NCI-H446 treated with DMSO at 0.1 percent for 48 hours (cell line): ENCODE measurements at places on chromosomes 12 and 14.

DNA sequence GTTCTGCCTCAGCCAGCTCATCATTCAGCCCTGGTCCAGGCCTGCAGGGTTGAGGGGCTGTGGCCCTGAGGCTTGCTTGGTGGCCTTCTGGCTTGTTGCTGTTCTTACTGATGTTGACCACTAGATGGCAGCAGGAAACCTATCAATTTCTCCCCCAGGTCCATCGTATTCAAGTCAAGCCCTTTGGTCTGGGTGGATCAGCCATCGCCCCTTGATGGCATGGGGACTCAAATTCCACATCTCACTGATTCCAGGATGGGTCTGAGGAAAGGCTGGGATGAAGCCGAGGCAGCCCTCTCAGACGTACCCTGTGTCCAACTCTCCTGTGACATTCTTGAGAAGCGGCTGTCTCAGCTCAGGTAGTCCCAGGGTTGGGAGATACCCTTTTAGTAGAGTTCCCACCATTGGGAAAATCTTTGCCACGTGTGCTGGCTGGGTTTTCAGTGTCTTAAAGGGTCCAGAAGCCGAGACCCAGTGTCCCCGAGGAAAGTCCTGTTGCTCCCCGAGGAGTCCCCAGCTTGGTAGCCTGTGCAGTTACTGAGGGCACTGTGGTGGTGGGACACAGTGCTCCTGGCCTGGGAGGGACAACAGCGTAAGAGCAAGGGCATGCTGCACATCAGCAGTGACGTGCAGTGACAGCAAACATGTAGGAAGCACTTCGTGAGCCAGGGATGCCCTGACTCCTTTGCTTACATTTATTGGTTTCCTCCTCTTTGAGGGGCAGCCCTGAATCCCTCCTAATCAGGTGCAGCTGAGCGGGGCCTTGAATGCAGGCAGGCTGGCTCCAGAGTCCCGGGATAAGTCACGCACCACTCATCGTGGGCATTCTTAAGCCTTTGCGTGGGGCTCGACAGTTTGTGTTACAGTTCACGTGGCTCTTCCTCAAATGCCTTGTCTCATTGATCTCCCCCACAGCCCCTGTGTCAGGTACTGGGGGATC is 58.6 kb downstream of the TSPAN9 start:
- DNase-seq = peak; percentile 52

GRCh38 chr12:107487011-107487680 is 198.5 kb upstream of the PWP1 start:
- DNase-seq = no peak

DNA sequence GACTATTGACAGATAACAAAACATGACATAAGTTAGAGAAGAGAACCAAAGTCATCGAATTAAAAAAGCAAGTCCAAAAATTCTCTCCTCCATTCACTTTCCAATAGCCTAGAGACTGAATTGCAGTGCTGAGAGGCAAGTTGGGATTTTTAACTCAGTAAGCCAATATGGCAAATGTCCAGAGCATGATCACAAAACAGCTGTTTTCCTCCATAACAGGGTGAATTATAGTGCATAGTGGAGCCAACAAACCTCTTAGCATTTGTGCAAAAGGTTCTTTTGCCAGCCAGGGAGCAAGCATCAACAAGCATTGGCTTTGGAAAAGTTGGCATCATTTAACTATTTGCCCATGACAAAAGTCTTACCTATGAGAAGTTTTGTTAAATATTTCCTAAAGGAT is 458.8 kb upstream of the NOVA1 start:
- DNase-seq = peak; percentile 97

DNA sequence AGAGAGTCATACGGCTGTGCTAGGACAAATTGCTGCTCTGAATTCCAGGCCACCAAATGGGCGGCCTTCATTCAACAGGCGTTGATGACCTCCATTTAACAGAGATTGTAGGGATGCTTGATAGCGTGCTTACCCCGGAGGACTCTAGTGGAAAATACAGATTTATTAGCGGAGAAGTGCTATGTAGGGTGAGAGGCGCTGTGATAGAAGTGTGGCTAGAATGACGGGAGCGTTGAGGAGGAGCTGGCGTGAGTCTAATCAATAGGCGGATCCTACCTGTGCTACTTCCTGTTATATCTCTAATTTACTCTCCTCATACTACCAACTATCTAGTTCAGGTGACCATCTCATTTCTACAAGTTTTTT is 668 bp downstream of the MRPS35 start:
- no peak for DNase-seq

- DNase-seq = peak; percentile 34
Measured at GRCh38 chr12:104108755-104109445, 29.1 kb downstream of the NFYB start.

DNA sequence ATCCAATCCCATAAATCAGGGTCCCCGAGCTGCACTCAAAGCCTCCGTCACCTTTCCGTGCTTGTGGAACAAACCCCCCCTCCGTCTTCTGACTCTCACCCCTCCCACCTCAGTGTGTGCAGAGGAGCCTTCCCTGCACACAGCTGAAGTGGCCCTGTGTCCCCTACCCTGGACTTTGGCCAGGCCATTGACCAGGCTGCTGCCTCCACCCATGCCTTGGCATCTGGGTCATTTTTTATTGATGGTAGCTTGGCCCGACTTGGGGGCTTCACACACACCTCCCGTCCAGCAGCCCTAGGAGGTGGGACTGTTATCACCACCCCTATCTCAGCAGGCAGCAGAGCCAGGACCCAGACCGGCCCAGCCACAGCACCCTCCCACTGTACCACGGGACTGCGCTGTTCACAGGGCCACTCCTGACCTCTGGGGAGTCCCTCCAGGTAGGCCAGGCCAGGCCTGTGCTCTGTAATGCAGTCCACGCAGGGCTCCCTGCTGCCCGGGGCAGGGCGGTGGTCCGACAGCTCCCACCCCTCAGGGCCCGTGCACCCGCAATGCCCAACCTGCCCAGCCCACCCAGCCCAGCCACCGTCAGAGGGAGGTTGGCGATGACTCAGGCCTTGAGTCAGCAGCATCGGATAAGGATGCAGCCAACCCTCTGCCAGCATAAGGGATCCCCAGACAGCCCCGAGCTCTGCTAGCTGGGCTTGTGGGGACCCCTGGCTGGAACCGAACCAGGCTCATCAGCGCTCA is 9.2 kb upstream of the INF2 start:
- DNase-seq = no peak

GRCh38 chr14:60184146-60184904 is 19.1 kb upstream of the DHRS7 start:
- peak; percentile 40 for DNase-seq

DNA sequence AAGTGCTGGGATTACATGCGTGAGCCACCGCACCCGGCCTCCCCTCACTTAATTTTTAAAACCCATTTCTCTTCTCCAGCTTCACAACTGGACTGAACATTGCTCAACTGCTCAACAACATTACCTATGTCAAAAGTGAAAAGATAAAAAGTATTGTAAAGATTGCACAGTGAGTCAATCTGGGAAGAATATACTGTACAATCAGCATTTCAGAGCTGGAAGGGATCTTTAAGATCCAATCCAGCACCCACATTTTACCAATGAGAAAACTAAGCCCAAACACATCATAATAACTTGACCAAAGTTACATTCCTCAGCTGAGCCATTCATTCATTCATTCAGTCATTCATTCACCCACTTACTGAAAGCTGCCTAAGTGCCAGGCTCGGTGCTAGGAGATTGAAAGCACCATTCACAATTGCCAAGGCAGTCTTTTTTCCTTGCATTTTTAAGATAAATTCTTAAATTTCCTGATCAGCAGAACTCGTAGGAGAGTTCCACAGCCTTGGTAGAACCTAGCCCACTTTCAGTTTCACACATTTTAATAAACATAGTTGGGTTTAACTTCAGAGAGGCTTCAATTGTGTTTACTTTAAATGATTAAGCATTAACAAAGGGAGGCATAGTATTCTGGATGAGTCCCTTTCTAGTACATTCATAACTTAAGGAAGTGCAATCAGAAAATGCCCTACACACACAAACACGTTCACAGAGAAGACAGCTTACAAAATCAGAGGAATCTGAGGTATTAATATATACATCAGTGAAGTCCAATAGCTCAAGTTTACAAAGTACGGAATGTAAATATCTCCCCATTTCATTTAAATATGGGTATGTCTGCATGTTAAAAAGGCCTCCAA is 3.0 kb downstream of the GALNT4 start:
- no peak for DNase-seq

- DNase-seq = no peak
Measured at GRCh38 chr12:93408813-93409212, 31.1 kb downstream of the NUDT4 start.

- DNase-seq = no peak
Measured at GRCh38 chr14:98937712-98938505, 334.1 kb downstream of the BCL11B start.

- DNase-seq = no peak
Measured at GRCh38 chr12:22100958-22101748, 55.1 kb downstream of the CMAS start.

DNA sequence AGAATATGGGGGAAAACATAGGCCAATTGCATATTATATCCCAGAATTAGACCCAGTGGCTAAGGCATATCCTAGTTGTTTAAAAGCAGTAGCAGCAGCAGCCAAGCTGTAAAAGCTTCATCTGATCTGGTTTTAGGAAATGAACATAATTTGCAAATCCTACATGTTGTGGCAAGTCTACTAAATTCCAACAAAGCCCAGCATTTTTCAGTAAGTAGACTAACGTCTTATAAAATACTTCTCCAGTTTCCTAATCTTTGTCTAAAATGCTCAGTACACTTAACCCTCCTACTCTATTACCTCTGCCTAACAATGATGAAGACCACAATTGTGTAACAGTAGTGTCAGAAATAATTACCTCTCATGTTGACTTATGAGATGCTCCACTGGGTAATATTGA is 70.9 kb upstream of the RERGL start:
- DNase-seq = no peak

GRCh38 chr12:106049546-106049945 is 89.2 kb downstream of the NUAK1 start:
- peak; percentile 16 for DNase-seq

DNA sequence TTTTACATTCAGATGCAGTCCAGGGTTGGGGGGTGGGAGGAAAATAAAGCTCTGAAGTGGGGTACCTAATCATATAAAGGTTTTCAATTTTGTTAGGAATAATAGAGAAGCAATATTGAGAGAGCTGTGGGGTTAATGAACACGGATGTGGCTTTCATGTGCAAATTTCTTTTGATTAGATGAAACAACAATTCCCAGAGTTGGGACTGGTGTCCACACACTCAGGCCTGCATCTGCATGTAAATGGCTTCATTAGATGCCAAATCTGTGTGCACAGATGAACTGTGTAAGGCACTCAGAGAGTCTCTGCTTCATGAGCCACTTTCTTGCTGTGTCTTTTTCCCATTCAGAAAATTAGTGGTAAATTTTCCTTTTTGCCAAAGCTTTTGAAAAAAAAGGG is 377.1 kb upstream of the NOVA1 start:
- no peak for DNase-seq

- DNase-seq = no peak
Measured at GRCh38 chr12:9742661-9743060, 9.8 kb upstream of the CLECL1 start.

- no peak for DNase-seq
Measured at GRCh38 chr14:36518586-36519430, 1.2 kb downstream of the NKX2-1 start.

GRCh38 chr12:121159467-121160307 is 27.0 kb downstream of the P2RX7 start:
- no peak for DNase-seq

- DNase-seq = no peak
Measured at GRCh38 chr12:49255857-49256637, 8.8 kb upstream of the TUBA1C start.

DNA sequence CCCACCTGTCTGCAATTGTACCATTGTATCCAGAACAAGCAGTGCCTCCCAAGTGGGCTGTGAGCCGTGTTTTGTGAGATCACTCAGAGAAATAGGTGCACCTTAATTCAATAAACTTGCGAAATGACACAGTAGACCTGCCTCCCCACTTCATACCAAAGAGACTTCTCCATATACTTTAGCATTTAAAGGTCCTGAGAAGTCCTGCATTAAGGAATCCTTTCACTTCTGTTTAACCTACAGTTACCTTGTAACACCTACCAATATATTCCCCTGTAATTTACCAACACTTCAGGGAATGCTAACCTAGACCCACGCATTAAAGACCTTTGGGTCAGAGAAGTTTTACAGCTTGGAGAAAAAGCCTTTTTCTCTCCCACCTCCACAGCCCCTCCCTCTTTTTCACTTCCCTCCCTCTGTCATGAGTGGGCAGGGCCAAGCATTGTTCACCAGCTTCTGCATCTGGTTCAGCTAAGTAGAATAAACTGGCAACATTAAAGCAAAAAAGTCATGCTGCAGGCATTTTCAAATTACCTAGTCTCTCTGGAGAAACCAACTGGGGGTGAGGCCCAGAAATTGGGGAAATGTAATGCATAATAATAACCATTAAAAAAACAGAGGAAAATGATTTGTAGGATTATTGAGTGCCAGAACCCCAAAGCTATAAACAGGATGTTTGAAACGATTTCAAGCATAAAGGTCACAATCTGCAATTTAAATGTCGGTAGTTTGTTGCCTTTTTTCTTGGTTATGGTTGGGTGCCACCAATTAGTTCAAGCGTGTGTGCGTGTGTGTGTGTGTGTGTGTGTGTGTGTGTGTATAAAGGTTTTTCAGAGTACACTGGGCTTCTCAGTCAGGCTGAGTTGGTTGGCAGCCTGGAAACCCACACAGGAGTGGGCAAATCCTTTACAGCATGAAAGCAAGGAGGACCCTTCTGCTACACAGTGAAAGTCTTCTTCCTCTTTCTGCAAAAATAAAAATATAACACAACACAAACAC is 13.7 kb upstream of the WSCD2 start:
- DNase-seq = no peak

DNA sequence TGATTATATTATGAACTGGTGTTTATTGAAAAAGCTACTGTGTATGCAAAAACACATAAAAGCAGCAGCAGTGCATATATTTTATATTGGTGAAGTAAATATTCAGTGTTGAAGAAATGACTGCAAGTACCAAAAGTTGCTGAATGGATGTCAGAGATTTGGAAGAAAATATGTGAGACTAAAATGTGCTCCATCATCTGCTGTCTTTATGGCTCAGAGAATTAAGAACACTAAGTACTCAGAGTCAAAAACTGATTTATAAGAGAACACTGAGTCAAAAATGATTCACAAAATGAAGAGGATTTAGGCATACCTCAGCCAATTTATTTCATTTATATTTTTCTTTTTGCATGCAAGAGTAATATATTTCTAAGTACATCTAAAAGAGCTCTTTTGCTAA is 86.3 kb upstream of the PDZRN4 start:
- no peak for DNase-seq

GRCh38 chr12:7327918-7328317 is 24.0 kb downstream of the ACSM4 start:
- no peak for DNase-seq

GRCh38 chr14:31166271-31166561 is 41.4 kb downstream of the HECTD1 start:
- DNase-seq = no peak

DNA sequence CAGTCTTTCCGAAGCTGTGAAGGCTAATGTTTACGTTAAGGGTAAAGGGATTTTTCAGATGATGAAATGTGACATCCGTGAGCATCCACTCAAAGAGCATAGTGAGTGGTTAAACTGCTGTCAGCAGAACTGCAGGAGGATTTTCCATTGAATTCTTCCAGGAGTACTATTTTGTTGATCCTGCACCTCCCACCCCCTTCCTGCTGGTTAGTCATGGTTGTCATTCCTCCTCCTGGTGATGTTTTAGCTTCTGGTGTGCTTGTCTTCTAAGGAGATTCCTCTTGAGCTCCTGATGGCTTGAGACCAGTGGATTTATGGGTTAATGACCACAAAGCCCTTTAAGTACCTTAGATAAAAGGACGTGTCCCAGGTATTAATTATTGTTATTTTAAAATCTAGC is 2.4 kb upstream of the GPRC5D start:
- no peak for DNase-seq

- no peak for DNase-seq
Measured at GRCh38 chr12:11688379-11688778, 38.9 kb downstream of the ETV6 start.
